ENCODE measurements at places on chromosomes 7 and 10.
A peak's percentile ranks its signal among the peaks of the same experiment; 100 is the strongest.

GRCh38 chr10:44607116-44607515 lies 222.2 kb upstream of the CXCL12 start:
- no peak for DNase-seq

- DNase-seq = no peak
Observed at GRCh38 chr10:5651388-5651764, 15.0 kb downstream of the ASB13 start.

DNA sequence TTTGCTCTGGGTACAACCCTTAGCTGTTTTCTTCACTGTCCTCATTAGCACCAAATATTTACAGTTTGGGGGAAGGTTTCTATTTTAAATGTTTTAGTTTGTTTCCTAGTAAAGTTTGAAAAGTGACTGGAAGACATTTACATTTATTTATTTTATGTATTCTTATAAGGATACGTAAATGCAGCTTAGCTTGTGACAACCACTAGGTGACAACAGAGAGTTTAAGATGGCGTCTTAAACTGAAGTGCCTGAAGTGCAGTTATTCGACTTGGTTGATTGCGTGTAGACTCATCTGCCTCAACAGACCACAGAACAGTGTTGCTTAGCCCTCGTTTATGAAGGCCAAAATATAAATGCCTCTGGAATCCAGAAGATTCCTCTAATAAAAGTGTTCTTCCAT lies 378.2 kb upstream of the MYO3A start:
- DNase-seq = no peak

DNA sequence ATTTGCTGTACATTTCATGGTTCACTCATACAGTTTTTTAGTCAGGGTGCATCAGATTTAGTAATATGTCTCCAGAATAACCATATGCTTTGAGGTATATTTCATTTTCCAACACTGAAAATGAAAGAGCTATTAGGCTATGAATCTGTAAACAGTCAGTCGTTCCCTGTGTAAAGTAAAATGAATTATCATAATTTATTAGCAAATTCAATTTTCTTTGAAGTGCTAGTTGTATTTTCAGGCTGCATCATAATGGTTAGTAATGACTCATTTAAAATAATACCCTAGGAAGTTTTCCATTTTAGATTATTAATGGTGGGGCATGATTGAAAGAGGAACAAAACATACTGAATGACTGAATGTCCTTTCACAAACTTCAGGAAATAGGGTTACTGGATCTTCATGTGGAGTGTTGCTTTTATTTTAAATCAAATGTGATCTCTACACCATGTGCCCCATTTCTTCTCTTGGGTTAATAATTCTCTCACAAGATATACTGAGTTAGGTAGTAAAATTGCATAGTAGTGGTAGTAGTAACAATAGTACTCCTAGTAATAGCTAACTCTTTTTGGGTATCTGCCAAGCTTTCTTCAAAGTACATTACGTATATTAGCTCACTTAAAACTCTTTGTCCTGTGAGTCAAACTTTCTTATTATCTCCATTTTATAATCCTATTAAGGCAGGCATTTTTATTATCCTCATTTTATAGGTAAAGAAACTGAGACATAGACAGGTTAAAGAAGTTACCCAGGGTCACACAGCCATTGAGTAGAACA lies 476.5 kb downstream of the SUGCT start:
- no peak for DNase-seq

GRCh38 chr10:103021150-103021899 lies 103.2 kb downstream of the CNNM2 start:
- peak; percentile 25 for DNase-seq

DNA sequence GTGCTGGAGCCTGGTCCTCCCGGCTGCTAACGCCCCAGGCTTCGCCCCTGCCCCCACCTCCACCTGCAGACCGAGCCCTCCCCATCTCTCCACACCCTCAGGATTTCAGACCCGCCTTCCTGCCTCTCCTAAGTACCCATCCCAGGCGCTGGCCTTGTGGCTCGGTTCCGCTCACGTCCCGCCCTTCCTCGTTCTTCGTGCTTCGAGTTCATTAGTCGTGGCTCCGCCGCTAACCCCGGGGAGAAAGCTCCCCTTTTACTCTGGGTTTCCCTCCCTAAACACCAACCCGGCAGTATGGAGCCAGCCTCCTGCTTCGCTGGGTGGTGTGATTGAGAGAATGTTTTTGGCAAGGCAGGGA lies 11.2 kb downstream of the EMX2 start:
- DNase-seq = no peak
